ENCODE measurements at places on chromosomes 2 and 18.

DNA sequence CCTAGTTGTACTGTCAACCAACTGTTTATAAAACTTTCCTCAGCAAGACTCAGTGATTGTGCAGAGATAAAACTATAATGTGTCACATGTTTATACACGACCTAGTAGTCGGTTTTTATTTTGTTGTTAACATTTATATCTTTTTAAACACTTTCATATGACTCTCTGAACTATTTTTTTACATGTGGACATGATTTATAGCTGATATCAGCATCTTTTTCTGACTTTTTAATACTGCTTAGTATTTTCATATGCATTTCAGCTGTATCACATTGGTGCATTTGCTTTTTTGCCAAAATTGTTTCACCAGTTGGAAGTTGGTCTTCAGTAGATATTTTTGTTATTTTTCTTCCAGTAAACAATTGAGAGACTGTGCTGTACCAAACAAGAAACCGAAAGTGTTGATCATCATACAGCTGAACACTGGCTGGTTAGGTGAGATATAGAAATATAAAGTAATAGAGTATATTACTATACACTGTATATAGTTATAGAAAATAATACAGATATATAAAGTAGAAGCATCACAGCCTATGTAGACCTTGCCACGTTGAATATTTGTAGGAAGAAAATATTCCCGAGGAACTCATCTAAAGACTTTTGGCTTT, 154.2 kb downstream of the KCTD1 start:
- no peak for DNase-seq

- DNase-seq, result peak; percentile 30
Measured at GRCh38 chr2:110854355-110855081, 122.1 kb downstream of the ACOXL start.

GRCh38 chr2:72330652-72331051, 183.0 kb upstream of the CYP26B1 start:
- no peak for DNase-seq

GRCh38 chr2:120037995-120038541, 25.2 kb downstream of the EPB41L5 start:
- no peak for DNase-seq

- no peak for DNase-seq
Measured at GRCh38 chr2:47119001-47119400, 36.1 kb downstream of the STPG4 start.

- DNase-seq, result no peak
Measured at GRCh38 chr2:134023854-134024253, 230.0 kb upstream of the MGAT5 start.

- no peak for DNase-seq
Measured at GRCh38 chr2:209525834-209526281, 102.0 kb downstream of the MAP2 start.

GRCh38 chr2:194385376-194385775, 1271.7 kb upstream of the SLC39A10 start:
- DNase-seq, result no peak

DNA sequence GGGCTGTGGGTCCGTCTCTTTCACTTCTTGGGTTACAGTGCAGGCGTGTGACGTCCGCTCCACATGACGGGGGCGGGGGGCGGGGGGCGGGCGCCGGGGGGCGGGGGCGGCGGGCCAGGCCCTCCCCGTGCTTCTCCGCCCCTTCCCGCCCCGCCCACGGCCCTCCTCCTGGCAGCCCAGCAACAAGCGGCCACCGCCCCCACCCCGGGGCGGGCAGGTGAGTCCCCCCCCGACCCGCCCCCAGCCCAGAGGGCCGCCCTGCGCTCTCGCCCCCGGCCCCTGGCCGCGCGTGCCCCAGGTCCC, 3.6 kb downstream of the ZNF516 start:
- peak; percentile 89 for DNase-seq

All from sciatic nerve (tissue), 2 donors.